ENCODE measurements at places on chromosomes 11 and 22. TPM values are rescaled to one million over a fixed set of nuclear protein-coding genes. Genes with fewer than 3 reads are reported as not detected.

GRCh38 chr22:24033731-24034130, 22.6 kb downstream of the CABIN1 start:
- no peak for DNase-seq

GRCh38 chr22:28283068-28283654, 364.1 kb upstream of the PITPNB start:
- no peak for DNase-seq

GRCh38 chr11:85947431-85948272, 92.5 kb downstream of the CCDC83 start:
- no peak for DNase-seq

- DNase-seq, result no peak
Measured at GRCh38 chr11:111585371-111585770, 16.9 kb upstream of the SIK2 start.

Gene SERHL2
- 2.6 TPM for total RNA-seq

Gene CECR2
- total RNA-seq, result 6.4 TPM
